ENCODE measurements at places on chromosomes 2 and 18. TPM values are rescaled to one million over a fixed set of nuclear protein-coding genes. Genes with fewer than 3 reads are reported as not detected.

Gene ERBB4
- total RNA-seq = under 0.01 TPM

Gene CYTIP
- not detected for total RNA-seq

Gene SP110
- 16.4 TPM for total RNA-seq

Gene FAM228A
- 2.4 TPM for total RNA-seq

Gene SNORC
- 1.6 TPM for total RNA-seq

Gene PRKRA
- 46.2 TPM for total RNA-seq

Gene TUBA3E
- not detected for total RNA-seq

Gene PPP1R1C
- 0.27 TPM for total RNA-seq

Gene PRSS56
- not detected for total RNA-seq

Gene TET3
- total RNA-seq = 3.3 TPM

Gene FAP
- 12.9 TPM for total RNA-seq

Gene LRATD1
- total RNA-seq = 3.8 TPM

Gene FBXO11
- total RNA-seq = 21.9 TPM

Gene FKBP1B
- 21.6 TPM for total RNA-seq

Gene SGPP2
- not detected for total RNA-seq

Gene DLX1
- not detected for total RNA-seq

Gene PCARE
- not detected for total RNA-seq

Gene TUBA4B
- total RNA-seq = not detected

Gene METTL4
- 8.4 TPM for total RNA-seq

Gene GRHL1
- total RNA-seq = 0.94 TPM

Gene EFHD1
- not detected for total RNA-seq

Gene PLA2R1
- total RNA-seq = 6.4 TPM

Gene ATP6V1C2
- not detected for total RNA-seq

Gene DLGAP1
- 1.1 TPM for total RNA-seq

Gene MOB4
- 27.9 TPM for total RNA-seq

Gene HS6ST1
- total RNA-seq = 14.0 TPM

Gene FHOD3
- total RNA-seq = not detected

Gene SERPINB5
- total RNA-seq = not detected

Gene PARD6G
- total RNA-seq = 1.9 TPM

Measured in mammary microvascular endothelial cell (primary cell).